Skeletal muscle cell (primary cell): ENCODE measurements at places on chromosomes 6 and 20.

DNA sequence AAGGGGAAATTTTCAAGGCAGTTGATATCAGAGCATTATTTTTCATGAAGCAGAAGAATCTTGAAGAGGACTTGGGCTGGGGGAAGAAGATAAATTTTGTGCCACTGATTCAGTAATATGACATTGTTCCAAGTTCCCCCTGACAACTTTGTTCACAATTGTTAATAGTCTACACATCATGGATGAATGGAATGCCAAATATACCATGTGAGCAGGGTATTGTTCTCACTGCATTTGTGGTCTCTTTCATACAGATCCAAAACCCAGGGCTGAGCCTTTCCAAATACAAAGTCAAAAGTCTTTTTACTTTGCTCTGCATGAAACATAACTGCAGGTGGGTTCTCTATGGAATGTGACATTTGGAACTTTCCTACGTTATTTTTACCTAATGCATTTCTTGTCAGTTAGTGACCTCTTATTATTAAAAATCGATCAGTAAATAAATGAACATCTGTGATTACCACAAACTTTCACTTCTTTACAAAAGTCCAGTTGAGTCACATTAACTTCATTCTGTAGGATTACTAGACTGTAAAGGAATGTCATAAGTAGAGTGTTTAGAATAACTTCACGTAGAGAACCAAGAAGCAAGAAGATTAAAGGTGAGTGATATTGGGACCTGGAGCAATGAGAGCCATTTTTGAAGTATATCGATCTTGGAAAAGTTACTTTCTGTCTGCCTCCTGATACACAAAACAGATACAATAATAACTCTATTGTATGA is 100.9 kb downstream of the RCAN2 start:
- DNase-seq = no peak

DNA sequence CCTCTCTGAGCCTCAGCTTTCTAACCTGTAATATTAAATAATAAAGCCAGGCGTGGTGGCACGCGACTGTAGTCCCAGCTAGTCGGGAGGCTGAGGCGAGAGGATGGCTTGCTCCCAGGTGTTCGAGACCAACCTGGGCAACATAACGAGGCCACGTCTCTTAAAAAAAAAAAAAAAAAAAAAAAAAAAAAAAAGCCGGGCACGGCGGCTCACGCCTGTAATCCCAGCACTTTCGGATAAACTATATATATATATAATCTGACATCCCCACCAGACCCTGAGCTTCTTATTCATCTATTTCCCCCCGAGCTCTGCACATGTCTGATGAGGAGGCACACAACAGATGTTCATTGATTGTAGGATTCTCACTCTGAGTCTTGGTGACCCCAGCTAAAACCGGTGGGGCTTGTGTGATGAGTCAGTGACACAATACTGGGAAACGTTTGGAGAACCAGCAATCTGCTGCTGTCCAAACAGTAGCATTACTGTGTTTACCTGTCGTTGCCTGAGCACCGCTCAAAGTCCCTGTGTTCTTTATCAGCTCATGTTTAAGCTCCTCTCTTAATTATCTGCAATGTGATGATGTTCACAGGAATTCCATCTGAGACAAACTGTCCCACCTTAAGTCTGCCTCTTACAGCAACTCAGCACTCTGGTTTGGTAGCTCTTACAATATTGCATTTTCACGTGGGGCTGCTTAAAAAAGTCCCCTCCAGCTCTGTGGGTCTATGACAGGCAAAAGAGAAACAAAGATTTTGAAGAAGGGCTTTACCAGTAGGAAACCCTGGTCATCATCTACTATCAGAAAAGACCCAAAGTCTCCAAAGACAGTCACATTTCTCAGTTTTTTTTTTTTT is 1.0 kb upstream of the SPATA2 start:
- DNase-seq = no peak

GRCh38 chr6:46730921-46731461 is 4.2 kb downstream of the PLA2G7 start:
- DNase-seq = no peak

DNA sequence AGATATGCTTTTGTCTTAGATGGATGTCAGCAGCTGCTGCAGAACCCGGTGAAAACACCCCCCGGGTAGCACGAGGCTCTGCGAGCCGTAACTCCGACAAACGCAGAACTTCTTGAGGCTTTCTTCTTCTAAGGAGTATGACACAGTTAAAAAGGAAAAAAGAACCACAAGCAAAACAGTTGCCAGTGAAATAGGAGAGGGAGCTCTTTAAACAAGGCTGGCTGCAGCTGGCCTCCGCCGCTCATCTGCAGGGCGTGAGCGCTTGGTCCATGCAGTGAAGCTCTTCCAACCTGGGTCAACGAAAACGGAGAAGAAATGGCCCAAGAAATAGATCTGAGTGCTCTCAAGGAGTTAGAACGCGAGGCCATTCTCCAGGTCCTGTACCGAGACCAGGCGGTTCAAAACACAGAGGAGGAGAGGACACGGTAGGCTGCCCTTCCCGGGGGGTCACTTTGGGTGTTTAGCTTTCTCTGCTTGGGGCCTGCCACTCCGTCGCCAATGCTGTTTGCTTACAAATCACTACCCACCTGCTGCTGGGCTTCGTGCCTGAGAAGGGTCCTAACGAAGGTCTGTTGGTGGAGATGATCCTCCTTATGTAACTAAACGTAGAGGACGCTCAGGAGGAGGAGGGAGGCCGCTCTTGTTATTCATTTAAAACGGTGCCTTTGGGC is 13.2 kb downstream of the SYTL3 start:
- no peak for DNase-seq

DNA sequence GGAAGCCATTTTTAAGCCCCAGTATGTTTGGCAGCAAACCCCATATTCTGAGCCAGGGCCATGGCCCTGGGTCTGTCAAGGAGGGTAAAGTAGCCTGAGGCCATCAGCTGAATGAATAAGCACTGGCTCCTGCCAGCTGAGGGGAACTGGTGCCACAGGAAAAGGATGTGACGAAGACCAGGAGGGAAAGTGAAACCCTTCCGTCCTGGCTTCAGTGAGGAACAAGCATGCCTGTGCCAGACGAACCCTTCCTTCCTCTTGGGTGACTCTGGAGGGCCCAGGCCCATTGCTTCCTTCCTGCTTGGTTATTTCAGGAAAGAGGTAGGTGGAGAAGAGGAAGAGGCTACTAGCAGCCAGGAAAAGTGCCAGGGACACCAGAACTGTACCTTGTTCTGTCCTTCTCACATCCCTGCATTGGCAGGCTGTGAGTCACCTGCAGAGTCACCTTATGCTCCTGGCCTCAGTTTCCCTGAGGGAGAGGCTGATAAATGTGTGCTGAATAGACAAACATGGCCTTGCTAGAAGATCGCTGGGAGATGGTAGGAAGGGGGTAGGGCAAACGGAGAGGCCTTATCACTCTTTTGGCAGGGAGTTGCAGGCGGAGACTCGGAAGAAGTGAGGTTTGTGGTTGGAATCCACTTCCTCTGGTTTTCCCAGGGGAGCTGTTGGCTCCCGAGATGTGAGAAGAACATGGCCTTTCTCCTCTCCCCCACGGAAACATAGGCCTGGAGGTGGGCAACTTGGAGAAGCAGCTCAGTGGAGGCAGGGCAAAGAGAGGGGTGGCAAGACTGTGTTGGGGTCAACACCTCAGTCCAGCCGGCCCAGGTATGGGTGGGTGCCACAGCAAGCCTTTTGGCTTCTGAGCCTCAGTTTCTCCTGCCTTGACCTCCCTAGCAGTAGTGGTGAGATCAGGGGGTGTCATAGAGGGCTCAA is 37.4 kb downstream of the COX4I2 start:
- DNase-seq = peak; percentile 60

GRCh38 chr6:16318538-16318937 is 80.2 kb downstream of the GMPR start:
- peak; percentile 62 for DNase-seq

- peak; percentile 58 for DNase-seq
Observed at GRCh38 chr6:81769824-81770223, 17.3 kb upstream of the TENT5A start.

- no peak for DNase-seq
Observed at GRCh38 chr6:127933852-127934840, 33.3 kb upstream of the THEMIS start.

DNA sequence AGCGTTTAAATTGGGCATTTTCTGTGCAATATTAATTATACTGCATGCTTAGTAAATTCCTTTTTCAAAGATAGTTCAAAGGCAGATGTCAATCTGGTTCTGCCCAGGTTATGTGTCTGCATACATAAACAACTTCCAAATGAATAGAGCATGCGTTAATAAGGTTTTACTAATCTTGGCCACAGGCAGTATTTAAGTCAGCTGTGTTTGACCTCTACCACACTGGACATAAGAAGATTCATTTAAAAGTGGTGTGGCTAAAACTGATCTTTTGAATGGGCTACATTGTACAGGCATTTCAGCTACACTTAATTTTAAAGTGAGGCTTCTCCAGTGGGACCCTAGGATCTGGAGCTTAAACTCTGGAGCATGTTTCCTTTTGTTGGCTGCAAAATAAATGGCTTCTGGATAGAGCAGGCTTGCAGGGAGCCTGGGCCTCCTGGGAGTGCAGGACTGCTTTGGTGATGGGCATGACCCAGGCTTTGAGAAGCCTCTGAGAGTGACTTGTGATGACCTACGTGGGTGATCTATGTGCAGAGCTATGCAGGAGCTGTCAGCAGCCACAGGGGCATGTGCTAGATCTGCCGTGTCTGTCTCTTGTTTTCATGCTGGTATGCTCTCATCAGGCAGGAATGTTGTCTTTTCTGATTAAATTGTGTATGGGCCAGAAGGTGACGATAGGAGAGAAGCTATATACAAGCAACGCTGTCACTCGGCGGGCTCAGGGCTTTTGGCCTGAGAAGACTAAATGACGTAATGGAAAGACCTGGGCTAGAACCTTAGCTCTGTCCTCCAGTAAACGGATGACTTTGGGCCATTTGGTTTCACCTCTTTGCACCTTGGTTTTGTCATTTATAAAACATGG is 331.2 kb downstream of the QKI start:
- DNase-seq = peak; percentile 75

DNA sequence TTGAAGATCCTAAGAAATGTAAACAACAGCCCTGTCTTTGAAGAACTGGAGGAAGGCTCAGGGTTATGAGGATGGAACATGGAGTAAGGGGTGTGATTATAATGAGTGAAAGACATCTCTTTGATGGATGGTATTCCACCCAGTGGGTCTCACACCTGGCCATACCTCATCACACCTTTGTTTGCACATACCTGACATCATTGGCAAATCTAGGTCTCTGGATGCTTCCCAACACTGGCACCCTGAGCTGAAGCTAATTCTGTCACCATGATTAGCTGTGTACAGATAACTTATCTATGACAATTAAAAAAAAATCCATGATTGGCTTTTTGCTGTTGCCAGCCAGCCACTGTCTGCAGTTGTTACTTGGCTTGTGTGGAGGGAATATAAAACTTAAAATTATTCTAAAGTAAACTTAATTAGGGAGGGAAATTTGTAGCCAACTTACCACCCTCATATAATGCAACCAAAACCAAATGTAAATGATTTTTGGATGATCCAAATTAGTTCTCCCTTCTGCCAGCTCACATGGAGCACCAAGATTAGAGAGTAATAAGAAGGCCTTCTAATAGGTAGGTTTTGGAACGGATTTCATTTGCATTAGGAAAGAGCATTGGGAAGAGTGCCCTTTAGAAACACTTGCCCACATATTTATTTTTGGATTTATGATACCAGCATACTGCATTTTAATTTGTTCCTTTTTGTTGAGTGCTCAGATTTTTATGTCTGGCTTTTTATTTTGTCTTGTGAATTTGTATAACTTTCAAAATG is 249.5 kb downstream of the SOX4 start:
- DNase-seq = no peak

GRCh38 chr6:14732844-14733757 is 512.8 kb upstream of the JARID2 start:
- DNase-seq = no peak

DNA sequence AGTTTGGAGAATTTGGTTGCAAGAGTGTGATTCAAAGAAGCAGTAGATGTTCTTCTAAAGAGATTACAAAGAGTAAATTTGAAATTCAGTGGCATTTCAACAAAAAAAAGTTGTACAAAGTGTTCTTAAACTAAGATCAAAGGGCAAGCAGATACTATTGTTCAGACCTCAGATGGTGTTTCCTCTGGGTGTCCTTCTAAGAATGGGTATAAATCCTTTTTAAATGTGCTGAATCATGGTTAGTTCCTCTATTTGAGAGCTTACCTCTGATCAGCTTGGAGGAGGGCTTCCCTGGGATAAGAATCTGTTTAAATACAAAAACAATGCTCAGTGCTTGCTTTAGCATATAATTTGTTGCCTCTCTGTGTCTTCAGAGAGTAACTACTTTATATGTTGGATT is 6.3 kb downstream of the BMP6 start:
- no peak for DNase-seq

- DNase-seq = peak; percentile 52
Observed at GRCh38 chr20:13231031-13231752, 10.1 kb downstream of the ISM1 start.

DNA sequence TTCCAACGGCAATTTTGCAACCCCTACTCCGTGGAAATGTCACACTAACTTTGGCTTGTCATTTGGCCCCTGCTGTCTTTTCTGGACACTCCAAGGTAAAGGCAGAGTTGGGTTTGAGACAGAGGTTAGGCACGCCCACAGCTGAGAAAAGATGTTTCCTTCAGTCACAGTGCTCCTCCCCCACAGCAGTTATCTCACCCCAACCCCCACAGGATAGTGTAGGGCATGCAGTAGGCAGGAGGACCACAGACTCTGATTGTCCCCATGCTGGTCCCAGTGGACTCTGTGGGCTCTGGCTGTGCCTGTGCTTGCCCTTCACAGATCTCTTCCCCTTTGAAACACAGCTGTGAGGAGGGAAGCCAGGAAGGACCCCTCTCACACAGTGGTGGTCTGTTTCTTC is 124.0 kb upstream of the CARMIL1 start:
- no peak for DNase-seq

- DNase-seq = no peak
Observed at GRCh38 chr6:144008120-144008811, at the start of gene PLAGL1. TSS of gene PLAGL1 (minus strand) at chr6:144008259. CDS start at chr6:143948136, 60,123 bp downstream.

DNA sequence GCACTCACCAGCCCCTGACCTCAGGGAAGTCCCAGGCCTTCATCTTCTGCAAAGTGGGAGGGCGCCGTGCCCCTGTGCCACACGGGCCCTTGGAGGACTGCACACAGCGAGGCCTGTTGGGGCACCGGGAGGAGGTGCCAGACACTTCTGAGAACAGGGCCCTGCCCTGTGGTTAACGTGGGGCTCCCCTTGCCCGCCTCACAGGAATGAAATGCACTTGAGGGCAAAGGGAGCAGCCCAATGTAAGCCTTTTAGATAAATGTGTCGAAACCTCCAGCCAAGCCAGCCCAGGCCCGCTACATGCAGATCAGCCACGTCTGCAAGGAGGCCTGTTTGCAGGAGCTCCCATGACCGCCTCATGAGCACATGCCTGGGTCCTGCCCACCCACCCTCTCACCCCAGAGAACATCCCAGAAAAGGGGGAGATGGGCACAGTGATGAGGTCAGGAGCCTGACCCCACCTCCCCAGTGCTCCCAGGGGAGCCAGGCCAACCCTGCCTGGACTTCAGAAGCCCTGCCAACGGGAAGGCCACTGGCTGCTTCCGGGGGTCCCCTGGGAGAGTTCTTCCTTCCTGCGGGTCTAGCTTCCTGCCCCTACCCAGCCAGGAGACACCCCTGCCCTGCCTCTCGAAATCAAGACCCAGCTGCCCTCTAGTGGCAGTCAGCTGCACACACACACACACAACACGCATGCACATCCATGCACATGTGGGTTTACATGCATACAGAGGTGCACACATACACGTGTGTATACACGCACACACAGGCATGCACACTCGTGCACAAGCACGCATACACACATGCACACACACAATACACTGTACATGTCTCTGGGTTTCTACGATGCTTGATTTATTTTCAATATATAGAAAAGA is 178.7 kb downstream of the TAF4 start:
- peak; percentile 19 for DNase-seq

- DNase-seq = no peak
Observed at GRCh38 chr6:18268066-18268465, 3.7 kb upstream of the DEK start.
